GM04503 (cell line): ENCODE measurements at places on chromosomes 11 and 22.
A peak's percentile ranks its signal among the peaks of the same experiment; 100 is the strongest.

DNA sequence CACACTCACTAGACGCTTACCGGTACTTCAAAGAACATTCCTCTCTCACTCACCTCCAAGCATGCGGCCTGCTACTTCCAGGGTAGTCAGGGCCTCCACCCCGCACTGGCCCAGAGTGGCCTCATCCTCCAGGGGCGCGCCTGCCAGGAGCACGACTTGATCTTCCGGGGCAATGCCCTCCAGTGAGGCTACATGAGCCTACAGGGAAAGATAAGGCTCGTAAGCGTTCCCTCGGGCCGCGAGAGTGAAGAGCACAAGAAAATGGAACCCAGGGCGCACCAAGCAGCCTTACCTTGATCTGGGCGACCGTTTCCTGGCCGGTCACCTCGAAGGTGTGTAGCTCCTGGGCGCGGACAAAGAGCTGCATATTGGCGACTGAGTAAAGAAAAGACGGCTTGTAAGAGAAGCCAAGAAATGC lies 478 bp downstream of the FAU start:
- DNase-seq: no peak

DNA sequence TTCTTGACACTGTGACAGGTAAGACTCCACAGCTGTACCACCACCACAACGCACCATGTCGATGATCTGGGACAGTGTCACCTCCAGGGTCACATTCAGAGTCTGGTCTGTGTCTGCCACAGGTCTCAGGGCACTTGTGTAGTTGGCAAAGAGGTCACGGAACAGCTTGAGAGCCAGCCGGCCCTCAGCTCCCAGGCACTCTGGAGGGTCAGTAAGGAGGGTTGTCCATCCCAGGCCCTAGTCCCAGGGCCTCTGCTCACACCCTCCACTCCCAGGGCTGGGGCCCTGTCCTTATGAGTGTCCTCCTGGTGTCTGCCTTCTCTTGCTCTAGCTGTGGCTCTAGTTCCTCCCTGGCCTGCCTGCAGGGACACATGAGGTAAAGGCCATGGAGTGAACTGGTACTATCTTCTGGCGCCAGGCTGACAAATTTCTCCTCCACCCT lies 1.4 kb downstream of the CHRNA10 start:
- no peak for DNase-seq

DNA sequence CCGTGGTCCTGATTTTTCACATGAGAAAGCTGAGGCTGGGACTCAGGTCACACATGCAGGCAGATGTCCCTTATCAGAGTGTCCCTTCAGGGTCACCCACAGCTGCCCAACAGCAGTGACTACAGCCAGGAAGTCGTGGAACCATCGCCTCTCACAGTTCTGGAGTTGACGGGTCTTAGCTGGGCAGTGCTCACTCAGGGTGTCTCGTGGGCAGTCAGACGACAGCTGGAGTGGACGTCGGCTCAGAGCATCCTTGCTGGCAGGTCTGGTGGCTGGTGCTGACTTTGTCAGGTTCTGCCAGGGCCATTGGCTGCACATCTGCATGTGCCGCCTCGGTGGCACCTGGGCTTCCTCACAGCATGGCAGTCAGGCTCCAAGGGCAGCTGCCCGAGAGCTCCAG lies 35.6 kb upstream of the TH start:
- no peak for DNase-seq

GRCh38 chr22:19590696-19591095 lies 66.5 kb upstream of the CLDN5 start:
- DNase-seq: no peak

DNA sequence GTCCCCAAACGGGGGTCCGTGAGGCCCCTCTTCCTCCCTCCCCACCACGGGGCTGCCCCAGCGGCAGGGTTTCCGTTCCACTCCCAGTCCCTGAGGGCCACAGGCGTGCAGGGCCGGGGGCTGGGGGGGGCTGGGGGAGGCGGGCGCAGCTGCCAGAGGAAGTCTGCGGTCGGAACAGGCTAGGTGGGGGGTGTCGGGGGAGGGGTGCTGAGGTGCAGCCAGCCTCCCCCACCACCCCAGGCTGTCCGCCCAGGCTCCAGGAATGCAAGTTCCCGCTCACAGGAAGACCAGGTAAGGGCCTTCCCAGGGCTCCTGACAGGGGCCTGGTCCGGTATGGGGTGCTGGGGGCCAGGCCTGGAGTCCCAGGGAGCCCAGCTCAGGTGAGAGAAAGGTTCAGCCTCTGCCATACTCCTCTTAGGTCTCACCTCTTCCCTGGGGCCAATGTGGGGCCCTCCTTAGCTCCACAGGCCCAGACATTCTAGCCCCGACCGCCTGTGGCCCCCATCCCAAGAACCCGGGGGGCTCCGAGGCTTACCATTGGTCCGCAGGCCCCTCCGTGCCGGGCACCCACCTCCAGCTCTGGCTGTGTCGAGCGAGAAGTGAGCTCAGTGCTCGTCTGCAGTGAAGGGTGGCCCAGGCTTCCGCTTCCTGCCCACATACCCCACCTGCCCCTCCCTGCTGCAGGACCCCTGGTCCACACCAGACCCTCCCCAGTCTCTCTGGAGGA lies at the start of gene PTPRCAP:
TSS of gene PTPRCAP (minus strand) at position 601 of the 727 bp plus-strand sequence. CDS start at position 538, 63 bp downstream.
- DNase-seq: no peak

GRCh38 chr11:99197477-99197876 lies 176.7 kb downstream of the CNTN5 start:
- DNase-seq: no peak

DNA sequence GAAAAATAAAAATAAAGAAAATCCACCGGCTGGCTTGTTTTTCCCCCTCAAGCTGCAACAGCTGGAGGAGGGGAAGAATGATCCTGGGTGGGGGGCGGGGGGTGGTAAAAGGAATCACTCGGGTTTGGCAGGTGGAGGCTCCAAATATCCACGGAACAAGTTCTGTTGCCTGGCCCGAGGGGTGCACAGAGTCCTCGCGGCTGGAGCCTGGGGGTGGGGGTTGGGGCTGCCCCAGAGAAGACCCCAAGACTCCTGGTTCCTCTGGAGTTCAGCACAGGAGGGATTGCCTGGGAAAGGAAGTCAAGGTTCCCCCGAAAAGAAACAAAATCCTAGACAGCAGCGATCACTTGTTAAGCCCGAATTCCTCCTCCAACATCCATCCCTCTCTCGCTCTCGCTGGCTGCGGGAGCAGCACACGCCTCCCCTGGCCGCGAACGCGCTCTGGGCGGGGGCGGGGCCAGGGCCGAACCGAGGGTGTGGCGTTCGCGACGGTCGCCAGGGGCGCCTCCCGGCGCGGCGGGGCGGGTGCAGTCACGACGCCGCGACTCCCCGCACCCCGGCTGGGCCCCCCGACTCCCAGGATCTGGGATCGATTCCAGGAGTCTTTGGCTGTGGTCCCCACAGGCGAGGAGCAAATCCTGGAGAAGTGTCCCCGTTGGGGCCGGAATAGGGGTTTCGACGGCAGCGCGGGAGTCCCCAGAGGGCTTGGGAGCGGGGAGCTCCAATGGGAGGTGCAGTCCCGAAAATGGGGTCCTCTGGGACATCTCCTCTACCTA lies at the start of gene KCNA4:
TSS of gene KCNA4 (minus strand) at position 443 of the 776 bp plus-strand sequence. CDS start 4,352 bp downstream, outside the sequence.
- no peak for DNase-seq

- DNase-seq: no peak
Observed at GRCh38 chr11:69120096-69120875, 35.4 kb upstream of the SMIM38 start.

GRCh38 chr11:76823481-76824028 lies 37.2 kb upstream of the ACER3 start:
- DNase-seq: no peak

GRCh38 chr11:88597387-88597786 lies 259.9 kb upstream of the CTSC start:
- DNase-seq: no peak

DNA sequence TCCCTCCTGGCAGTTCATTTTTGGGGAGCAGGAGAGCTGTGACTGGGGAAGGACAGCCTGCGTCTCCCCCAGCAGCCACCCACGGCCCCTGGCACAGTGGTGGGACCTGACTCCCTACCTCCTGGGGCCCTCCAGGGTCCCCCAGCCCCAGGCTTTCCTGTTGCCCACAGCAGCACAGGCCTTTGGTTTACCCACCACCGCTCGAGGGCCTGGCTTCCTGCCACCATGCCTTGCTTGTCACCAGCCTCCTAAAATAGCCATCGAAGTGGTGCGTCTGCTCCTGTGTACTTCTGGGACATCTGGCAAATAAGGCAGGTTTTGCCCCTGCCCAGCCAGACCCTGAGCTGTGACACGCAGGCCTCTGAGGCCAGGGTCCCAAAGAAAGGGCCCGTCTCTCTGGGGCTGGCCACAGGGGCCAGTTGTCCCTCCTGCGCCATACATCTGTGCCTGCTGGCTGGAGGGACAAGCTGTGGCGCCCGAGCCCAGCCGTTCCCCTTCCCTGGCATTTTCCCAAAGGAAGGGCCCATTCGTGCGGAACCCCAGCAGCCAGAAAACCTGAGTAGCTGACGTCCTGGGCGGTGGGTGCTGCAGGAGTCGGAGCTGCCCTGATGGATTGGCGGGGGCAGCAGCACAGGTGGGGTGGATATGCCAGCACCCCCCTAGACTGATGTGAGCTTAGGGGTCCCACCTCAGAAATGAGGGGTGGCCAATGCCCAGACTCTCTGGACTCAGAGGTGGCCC lies 14.6 kb downstream of the PHLDA2 start:
- no peak for DNase-seq

GRCh38 chr11:19868281-19868821 lies 155.7 kb downstream of the NAV2 start:
- DNase-seq: peak; percentile 86

GRCh38 chr11:99383648-99384245 lies 363.0 kb downstream of the CNTN5 start:
- DNase-seq: no peak

DNA sequence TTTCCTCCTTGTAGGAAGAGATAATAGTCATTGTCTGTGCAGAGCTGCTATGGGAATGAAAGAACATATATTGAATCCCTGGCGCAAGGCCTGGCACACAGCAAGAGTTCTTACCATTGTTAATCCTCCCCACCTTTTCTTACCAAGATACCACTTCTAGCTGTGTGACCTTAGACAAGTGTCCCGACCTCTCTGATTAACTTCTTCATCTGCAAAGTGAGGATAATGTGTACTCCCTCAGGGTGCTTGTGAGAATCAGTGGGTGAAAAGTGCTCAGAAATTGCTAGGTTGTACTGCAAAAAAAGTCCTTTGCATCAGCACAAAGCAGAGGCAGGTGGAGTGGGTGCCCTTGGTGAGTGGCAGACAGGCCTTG lies 3.7 kb upstream of the CST6 start:
- no peak for DNase-seq

DNA sequence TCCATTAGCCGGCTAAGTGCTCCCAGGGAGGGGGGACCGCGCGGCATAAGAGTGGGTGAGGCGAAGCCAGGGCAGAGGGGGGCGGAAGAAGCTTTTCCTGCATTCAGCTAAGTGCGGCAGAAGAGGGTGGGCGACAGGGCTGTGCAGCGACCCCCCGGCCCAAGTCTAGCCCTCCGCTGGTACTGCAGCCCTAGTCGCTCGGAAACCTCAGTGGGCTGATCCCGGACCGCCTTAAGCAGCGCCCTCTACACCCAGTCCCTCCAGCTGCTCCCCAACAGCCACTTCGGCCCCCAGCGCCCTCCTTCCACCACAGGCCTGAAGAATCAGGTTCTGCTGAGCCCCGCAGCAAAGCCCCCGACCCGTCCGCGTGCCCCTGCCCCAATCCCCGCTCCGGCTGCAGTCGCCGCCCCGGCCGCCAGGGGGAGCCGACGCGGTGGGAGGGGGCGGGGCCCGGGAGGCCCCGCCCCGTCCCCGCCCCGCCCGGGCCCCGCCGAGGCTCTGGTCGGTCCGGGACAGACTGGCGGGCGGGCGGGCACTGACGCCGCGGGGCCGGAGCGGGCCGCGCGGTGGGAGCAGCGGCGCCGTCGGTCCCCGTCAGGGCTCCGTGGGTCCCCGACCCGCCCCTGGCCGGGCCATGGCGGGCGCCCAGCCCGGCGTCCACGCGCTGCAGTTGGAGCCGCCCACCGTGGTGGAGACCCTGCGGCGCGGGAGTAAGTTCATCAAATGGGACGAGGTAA lies at the start of gene PLCB3:
TSS of gene PLCB3 (plus strand) at position 515 of the 737 bp plus-strand sequence. CDS start at position 635, 120 bp downstream.
- DNase-seq: no peak

DNA sequence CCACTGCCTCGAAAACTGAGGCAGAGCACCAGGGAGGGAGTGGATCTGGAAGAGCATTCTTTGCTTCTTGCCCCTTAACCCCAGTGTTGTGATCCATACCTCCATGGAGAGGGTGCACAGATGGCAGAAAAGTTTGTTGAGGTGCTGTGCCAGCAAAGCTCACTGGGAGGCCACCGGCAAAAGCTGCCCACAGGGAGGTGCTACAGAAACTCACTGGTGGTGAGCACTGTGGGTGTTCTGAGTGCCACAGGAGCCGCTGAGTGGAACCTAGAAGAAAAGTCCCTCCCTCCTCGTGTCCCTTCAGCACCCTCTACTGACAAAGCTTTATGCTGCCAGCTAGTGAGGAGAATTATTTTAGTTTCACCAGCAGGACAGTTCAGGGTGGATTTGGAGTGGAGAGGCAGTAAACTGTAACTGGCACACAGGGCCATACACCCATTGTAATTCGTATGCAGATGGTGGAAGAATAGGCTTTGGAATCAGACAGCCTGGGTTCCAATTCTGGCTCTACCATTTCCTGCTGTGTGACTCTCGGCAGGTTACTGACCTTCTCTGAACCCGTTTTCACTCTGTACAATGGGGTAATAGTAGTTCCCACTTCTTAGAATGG lies 84.6 kb downstream of the SWAP70 start:
- no peak for DNase-seq

GRCh38 chr11:122746050-122746478 lies 90.5 kb downstream of the UBASH3B start:
- DNase-seq: no peak

GRCh38 chr11:110468121-110468520 lies 38.4 kb downstream of the FDX1 start:
- no peak for DNase-seq

DNA sequence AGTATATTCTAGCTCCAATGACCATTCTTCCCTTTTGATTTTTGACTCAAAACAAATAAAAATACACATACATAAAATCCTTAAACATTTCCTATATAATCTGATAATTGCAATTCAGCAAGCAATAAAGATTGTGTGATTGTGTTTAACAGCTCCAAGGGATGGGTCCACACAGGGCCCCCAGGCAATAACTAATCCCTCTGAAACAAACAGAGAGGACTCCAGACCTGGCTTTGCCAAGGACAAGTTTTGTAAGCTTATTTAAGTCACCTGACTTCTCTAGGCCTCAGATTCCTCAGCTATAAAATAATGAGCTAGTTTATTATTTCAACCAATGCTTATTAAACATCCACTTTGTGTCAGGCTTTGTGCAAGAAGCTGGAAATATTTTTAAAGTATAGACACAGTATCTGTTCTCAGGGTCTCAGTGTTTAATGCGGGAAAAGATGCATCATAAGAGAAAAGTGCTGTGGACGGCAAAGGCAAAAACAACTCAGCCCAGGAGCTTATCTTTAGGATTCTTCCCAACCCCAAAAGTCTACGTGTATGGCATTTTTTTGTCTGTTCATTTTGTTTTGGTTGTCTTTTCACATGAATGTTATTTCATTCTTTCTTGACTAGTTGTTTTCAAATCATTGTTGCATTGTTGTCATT lies 20.1 kb downstream of the FZD4 start:
- no peak for DNase-seq
